ENCODE measurements at places on chromosomes 7 and 10.

- DNase-seq = no peak
Measured at GRCh38 chr10:129775681-129776080, 188.4 kb downstream of the EBF3 start.

DNA sequence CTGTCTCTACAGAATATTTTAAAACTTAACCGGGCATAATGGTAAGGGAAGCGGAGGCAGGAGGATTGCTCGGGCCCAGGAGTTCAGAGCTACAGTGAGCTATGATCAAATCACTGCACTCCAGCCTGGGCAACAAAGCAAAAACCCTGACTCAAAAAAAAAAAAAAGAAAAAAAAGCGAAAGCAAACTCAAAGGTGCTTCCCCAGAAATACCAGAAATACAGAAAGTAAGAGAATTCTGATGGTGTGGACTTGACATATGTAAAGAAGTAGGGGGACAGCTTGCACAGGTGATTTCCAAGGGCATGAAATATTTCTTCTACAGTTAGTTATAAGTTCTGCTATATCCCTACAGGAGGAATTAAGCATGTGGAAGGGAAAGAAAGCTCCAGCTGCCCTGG, 69.7 kb upstream of the APBB1IP start:
- no peak for DNase-seq

GRCh38 chr10:97519342-97519741, 20.6 kb downstream of the UBTD1 start:
- DNase-seq = no peak

GRCh38 chr10:119761106-119761505, 35.3 kb downstream of the INPP5F start:
- DNase-seq = no peak

GRCh38 chr10:96482815-96483588, 30.7 kb downstream of the TLL2 start:
- DNase-seq = no peak

- peak; percentile 93 for DNase-seq
Measured at GRCh38 chr10:104268713-104269645, at the start of gene GSTO2. GSTO2 (plus strand) TSS chr10:104269184; CDS start chr10:104274916, 5,732 bp downstream.

- DNase-seq = no peak
Measured at GRCh38 chr10:78058562-78058961, 24.9 kb downstream of the RPS24 start.

DNA sequence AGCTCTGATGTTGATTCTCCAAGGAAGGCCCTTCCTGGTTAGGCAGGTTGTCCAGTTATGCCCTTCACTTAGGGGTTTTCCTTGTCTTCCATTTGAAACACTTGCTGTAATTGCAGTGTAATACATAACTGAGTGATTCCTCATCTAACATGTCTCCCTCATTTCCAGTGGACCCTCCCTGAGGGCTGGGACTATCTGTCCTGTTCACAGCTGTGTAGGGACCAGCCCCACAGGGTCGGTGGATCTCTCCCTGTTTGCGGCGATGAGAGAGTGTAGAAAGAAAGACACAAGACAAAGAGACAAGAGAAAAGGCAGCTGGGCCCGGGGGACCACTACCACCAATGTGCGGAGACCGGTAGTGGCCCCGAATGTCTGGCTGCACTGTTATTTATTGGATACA, 135.9 kb upstream of the EEPD1 start:
- DNase-seq = no peak

All from SIG-M5 (cell line).